ENCODE measurements at places on chromosomes 1 and 21.
A peak's percentile ranks its signal among the peaks of the same experiment; 100 is the strongest.

GRCh38 chr21:29318354-29318753 is 19.6 kb downstream of the BACH1 start:
- peak; percentile 35 for DNase-seq

- DNase-seq = no peak
Measured at GRCh38 chr1:181018901-181019681, 3.6 kb downstream of the STX6 start.

DNA sequence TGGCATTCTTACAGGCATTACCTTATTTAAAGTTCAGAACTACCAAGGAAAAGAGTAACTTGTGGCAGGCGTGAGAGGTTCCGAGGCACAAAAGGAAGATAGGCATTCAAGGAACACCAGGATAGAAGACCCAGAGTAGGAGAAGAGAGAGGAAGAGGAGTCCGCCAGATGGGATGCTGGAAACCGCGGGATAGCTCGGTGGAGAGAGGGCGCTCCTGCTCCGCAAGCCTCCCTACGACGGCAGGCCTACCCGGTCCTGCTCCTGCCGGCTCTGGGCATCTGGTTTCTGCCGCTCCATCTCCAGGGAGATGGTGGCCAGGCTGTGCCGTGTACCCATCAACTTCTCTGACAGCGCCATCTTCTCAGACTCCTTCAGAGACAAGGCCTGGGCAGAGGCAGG is 5.4 kb upstream of the NBPF1 start:
- no peak for DNase-seq

DNA sequence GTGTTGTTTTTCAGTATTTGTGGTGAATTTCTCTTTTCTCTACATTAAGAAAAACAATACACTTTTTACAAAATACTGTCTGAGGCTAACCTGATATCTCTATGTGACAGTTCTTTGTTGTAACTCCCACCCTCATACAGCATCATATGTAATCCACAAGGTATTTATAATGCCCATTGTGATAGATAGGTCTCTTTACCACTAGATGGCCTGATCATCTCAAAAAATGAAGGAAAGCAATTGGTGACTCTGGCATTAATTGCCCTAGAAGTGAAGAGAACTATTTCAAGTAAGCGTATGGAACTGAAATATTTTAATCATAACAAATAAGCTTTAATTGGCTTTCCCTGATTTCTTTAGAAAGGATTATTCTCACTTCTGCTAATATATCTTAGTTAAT is 36.2 kb upstream of the HFM1 start:
- peak; percentile 35 for DNase-seq

DNA sequence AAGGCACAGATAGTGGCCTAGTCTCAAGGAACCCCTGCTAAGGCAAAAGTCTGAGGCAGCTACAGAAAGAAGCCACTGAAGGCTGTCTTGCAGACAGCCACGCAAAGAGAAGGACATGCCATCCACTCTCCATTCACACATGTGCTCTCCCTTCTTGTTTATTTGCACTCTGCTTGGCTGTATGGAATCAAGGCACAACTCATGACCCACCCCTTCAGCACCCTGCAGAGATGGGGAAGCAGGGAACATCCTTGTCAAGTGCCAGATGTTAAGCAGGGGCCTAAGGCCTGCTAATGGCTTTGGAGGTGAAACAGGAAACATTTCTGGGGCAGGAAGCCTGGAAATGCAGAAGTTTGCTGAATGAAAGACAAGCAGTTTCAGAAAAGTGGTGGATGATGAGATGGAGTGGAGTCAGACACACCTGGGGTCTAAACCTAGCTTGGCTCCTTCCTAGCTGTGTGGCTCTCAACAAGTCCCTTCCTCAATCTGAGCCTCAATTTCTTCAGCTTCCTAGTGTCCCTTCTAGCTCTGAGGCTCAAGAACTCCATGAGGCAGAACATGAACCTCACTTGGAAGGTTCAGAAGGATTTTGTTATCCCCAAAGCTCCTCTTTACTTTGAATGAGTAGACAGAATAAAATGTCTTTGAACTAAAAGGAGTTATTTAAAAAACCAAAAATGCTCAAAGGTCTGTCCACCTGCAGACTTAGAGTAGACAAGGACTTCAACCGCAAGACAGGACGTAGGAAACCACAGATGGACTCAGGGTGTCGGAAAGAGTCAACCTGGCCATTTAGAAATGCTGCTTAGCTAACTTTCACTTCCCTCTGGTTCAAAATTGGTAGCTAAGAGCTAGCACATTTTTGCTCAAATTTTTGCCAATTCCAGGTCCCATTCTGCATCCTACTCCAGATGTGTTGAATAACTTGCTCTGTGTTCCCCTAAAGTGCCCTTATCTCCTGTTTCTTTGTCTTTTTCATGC is 283.1 kb downstream of the PLPP3 start:
- no peak for DNase-seq

DNA sequence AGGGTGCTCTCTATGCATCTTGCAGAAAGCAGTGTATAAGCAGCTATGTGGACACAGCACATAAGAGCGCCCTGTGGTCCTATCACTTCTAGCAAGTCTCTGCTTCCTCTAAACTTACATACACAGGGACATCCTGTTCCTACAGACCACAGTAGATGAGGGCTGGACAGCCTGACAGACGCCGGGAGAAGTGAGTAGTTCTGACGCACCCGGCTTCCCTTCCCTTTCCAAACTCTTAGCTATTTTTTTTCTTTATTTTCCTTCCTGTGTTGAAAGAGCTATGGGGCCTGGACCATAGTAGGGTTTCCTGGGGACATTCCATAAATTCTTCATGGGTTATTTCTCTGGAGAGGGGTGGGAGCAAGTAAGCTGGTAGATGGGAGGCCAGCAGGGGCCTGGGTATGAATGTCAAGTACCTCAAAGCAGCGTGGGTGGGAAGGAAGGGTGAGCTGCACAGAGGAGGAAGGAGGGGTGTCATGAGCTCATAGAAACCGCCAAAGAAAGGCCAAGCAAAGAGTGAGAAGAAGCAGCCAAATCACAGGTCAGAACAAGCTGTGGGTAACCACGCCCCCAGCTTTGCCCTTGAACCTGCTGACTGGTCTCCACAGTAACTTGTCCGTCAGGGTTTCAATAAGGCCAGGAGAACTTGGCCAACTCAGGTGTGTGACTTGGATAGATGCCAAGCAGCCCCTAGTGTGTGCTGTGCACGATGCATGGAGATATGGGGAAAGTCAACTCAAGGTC is 36.6 kb downstream of the PLXNA2 start:
- peak; percentile 94 for DNase-seq

- no peak for DNase-seq
Measured at GRCh38 chr1:3183411-3183810, 114.4 kb downstream of the PRDM16 start.

- peak; percentile 29 for DNase-seq
Measured at GRCh38 chr1:203463469-203464062, 12.0 kb upstream of the PRELP start.

GRCh38 chr1:203556047-203556851 is 62.3 kb downstream of the OPTC start:
- DNase-seq = peak; percentile 93

DNA sequence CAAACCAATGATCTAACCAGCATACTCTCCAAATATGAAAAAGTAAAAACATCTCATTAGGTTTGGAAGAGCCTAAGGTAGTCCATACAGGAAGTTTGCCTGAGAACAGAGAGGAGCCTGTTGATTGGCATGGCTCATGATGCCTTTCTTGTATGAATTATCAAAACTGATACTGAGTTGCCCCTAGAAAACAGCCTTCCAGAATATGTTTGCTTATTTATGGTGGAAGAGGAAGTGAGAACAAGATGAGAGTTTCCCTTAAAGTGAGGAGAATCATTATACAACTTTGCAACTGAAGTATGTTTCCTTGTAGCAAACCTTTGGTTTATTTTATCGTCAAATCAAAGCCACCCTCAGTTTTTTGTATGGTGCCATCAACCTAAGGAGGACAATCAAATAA is 23.8 kb upstream of the KIAA1614 start:
- no peak for DNase-seq

- no peak for DNase-seq
Measured at GRCh38 chr1:169860187-169860586, 33.5 kb downstream of the SCYL3 start.

DNA sequence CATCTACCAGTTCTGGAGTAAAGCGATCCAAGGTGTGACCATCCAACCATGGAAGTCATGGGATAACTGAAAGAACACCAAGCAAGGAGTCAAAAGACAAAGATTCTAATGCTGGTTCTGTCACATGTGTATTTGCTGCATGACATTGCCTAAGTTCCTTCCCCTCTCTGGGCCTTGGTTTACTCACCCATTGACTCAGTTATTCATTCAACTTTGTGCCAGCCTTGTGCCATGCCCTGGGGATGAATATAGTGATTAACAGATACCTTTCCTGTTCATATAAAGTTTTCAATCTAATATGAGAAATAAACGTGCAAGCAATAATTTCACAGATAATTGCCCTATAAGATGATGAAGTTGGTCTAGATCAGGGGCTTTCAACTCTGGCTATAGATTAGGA is 33.0 kb upstream of the CAMK1G start:
- no peak for DNase-seq

- no peak for DNase-seq
Measured at GRCh38 chr1:82390627-82391026, 589.9 kb downstream of the ADGRL2 start.

DNA sequence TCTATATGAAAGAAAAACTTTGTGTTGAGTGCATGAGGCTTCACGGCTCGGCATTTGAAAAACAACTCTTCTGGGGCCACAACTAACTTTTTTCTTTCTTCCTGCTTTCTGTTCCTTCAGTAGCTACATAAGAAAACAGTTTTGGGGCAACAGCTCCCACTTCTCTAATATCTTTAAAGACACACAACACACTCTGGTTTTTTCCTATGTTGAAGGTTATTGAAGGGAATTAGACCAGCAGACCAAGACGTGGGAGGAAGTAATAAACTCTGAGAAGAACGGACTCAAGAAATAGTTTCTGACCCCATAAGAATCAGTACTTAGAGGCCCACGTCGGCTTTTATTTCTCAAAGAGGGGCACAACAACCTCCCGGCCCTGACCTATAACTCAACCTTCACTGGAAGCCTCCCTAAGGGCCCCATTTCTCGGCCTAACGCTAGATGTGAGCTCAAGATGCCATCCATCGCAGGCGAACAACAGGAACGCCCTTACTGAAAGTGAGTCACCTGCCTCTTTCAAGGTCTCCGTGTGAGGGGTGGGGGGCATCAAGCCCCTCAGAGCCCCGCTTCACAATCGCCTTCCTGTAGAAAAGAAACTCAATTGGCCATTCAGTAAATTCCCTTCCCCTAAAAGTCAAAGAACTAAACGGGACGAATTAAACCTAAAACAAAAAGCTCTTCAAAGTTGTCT is 844 bp downstream of the ZMYM6 start:
- DNase-seq = peak; percentile 62

- no peak for DNase-seq
Measured at GRCh38 chr21:40622531-40622930, 224.4 kb downstream of the DSCAM start.

DNA sequence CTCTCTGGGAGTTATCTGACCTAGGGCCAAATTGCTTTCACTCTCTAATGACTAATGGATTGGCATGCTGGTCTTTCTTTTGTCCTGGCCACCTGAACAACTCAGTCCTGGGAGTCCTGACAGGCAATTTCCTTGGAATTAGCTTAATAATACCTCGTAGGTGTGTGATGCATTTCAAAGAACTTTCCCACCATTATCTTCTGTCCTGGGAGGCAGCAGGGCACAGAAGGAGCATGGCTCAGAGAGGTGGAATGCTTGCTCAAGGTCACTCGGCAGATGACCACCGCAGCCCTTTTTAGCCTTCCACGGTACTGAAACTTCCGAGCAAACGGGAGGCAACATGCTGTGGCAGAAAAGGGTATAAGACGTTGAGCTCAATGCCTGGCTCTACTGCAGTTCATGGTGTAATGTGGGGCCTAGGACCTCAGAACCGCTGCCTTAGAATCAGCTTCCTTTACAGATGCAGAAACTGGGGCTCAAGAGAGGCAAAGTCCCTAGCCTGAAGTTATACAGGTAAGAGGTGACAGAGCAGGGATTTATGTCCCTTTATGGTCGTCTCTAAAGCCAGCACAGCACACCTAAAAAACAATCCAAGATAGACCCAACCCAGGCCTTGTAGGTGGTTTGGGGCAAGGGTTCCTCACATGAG is 3.2 kb downstream of the ID3 start:
- peak; percentile 75 for DNase-seq

DNA sequence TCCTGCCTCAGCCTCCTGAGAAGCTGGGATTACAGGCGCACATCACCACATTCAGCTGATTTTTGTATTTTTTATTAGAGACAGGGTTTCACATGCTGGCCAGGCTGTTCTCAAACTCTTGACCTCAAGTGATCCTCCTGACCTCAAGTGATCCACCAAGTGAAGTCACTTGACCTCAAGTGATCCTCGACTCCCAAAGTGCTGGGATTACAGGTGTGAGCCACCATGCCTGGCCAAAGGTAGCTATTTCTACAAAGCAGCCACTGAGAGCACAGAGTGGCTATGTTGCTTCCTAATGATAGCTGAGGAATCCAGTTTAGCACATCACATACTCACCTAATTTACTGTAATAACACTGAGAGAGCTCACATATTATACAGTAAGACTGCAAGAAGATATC is 44.8 kb upstream of the CPLANE2 start:
- DNase-seq = no peak

Measured in fibroblast of mammary gland (primary cell).